Iris pigment epithelial cell (primary cell): ENCODE measurements at places on chromosomes 11 and 22.
A peak's percentile ranks its signal among the peaks of the same experiment; 100 is the strongest.

DNA sequence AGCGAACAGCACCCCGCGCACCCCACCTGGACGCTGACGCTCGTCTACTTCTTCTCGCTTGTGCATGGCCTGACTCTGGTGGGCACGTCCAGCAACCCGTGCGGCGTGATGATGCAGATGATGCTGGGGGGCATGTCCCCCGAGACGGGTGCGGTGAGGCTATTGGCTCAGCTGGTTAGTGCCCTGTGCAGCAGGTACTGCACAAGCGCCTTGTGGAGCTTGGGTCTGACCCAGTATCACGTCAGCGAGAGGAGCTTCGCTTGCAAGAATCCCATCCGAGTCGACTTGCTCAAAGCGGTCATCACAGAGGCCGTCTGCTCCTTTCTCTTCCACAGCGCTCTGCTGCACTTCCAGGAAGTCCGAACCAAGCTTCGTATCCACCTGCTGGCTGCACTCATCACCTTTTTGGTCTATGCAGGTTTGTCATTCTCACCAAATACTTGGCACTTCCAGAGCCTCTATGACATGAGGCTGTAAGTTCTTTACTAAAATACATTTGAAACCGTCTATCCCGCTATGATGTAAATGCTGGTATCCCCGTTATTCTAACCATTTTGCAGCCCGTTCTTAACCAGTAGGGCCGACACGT, 535 bp downstream of the AQP11 start:
- peak; percentile 70 for DNase-seq

- no peak for DNase-seq
Observed at GRCh38 chr11:15185021-15185420, 70.3 kb downstream of the INSC start.

DNA sequence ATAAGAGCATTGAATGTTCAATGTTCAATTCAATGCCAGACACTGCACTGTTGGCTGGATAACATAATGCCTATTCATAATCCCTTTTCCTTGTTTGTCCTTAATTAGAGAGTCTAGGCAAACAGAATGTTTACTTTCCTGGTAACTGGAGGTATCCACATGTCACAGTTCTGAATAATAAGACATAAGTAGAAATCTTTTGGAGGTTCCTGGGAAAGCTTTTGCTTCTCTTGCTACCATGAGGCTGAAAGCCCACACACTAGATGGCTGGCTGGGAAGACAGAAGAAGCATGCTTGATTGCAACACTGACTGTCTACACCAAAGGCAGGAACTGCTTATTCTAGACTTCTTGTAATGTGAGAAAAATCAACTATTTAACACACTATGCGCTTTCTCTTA, 79.5 kb downstream of the GAB2 start:
- peak; percentile 36 for DNase-seq

- DNase-seq, result no peak
Observed at GRCh38 chr22:44460287-44460686, 37.7 kb downstream of the RTL6 start.

DNA sequence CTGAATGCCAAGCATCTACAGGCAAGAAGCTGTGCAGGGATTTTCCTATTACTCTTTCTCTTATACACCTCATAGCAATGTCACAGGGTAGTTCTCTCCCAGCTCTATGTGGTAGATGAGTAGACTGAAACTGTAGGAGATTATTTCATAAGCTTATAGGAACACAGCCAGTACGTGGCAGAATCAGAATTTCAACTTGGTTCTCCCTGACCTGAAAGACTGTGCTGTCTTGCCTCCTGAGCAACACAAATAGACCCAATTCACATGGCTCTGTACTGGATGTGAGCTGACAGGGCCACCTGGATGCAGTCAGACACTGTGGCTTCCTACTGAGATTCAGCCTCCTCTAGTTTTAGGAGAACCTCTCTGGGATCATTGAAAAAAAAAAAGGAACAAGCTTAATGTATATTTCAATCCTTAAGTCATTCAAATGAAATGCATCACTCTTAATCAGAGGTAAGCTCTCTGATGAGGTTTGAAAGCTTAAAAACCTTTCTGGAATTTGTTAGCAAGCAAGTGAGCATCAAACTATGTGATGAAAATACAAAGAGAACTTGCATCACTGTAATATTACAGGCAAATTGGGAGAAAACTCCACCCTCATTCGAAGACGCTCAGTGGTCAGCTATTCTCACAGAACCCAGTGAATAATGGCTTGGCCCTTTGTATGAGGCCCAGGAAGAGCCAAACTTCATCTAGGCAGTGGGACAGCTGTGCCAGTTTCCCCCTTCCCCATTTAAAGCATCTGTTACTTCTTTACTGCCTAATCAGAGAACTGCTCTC, 1039.3 kb downstream of the NTM start:
- no peak for DNase-seq

- DNase-seq, result no peak
Observed at GRCh38 chr22:39470451-39471291, 13.9 kb downstream of the MGAT3 start.

DNA sequence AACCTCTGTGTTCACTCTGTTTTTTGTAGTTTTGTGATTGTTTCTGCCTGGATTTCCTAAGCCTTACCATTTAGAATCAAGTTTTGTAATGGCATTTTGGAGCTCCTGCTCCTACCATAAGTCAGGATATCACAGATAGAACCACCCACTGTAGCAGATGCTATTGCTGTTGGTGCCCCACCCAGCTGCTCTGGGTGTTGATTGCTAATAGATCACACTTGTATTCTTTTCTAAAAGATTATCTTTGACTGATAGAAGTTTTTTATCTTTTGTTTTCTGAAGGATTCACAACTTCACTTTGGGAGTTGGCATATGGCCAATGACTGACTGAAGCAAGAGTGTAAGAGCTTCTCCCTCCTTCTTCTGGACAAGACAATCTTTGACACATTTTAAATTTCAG, 76.0 kb downstream of the EHF start:
- no peak for DNase-seq

- no peak for DNase-seq
Observed at GRCh38 chr11:14614091-14614622, 29.4 kb upstream of the PDE3B start.

DNA sequence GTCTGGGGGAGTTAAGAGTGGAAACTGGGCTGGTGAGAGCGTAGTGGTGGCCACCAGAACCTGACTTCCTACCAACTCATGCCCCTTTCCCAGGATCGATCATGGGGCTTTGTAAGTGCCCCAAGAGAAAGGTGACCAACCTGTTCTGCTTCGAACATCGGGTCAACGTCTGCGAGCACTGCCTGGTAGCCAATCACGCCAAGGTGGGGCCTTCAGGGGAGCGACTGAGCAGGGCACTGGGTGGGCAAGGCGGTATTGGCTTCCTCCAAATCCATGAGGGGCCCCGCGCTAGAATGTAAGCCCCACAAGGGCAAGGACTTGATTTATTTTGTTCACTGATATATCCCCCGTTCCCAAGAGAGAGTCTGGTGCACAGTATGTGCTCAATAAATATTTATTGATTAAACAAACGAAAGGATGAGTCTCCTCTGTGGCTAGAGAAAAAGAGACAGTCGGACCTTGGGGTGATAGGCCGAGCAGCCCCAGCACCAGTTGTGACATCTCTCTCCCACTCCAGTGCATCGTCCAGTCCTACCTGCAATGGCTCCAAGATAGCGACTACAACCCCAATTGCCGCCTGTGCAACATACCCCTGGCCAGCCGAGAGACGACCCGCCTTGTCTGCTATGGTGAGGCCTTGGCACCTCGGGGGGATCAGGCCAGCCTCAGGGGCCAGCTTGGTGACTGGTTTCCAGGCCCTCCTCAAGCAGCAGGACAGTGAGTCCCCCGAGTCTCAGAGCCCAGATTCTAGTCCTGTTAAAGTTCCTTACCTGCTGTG, 765 bp downstream of the ZFPL1 start:
- no peak for DNase-seq
